ENCODE measurements at places on chromosomes 1 and 21.

DNA sequence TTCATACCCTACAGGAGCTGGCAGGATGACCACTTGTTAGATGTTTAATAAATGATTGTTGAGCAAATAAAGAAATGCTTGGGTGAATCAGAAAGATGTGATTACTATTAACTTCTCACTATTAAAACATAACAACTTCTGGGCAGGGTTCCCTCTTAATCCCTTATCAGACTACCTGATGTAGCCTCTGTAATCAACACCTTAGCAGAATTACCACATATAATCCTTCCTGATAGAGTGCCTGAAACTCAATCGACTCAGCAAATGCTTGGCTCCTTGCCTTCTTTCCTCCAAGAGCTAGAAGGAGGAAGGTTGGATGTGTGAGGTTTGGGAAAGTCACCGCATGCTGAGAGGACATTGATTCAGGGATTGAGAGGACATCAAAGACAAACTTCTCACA, 34.8 kb upstream of the DSCAM start:
- no peak for DNase-seq

- no peak for DNase-seq
Observed at GRCh38 chr1:213211201-213211600, 160.2 kb downstream of the RPS6KC1 start.

DNA sequence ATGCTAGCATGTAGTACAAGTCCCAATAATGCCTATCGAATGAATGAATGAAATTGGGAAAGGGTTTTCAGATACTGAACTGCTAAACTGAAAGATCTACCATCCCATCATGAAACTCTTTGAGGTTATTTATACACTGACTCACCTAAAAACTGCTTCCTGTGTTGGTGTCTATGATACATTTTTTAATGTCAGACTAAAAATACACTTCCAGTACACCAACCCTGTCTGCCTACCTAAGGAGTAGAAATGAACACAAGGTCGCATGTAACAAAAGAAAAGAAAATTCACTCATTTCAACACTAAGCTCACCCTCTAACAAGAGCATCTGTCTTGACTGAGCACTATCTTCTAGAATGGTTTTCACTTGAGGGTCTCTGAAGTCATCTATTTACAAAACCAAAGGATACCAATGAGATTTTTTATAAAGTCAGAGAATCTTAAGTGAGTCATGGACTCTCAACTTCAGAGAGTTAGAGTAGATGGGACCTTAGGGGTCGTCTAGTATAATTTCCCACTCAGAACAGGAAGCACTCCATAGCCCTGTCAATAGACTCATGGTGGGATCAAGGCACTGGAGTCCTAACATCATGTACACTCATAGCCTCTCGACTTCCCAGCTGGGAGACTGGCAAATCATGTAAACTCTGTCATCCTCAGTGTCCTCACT, 53.4 kb downstream of the WLS start:
- DNase-seq, result peak; percentile 68

DNA sequence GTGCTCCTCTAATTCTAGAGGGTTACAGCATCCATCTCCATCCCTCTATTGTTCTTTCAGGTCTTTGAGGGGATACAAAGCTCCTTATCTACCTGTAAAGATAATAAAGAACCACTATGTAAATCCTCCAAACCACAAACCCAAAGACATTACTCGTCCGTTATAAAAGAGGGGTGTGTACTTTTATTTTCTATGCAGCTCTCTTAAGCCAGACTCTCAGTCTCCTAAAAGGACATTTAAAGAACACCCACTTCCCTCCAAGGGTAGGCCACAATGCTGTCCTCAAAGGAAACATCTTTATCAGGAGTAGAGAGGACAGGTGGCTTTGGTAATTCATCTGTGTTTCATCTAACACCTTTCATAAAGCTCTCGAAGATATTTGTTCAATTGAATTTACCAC, 67.9 kb upstream of the DYNLT5 start:
- no peak for DNase-seq

DNA sequence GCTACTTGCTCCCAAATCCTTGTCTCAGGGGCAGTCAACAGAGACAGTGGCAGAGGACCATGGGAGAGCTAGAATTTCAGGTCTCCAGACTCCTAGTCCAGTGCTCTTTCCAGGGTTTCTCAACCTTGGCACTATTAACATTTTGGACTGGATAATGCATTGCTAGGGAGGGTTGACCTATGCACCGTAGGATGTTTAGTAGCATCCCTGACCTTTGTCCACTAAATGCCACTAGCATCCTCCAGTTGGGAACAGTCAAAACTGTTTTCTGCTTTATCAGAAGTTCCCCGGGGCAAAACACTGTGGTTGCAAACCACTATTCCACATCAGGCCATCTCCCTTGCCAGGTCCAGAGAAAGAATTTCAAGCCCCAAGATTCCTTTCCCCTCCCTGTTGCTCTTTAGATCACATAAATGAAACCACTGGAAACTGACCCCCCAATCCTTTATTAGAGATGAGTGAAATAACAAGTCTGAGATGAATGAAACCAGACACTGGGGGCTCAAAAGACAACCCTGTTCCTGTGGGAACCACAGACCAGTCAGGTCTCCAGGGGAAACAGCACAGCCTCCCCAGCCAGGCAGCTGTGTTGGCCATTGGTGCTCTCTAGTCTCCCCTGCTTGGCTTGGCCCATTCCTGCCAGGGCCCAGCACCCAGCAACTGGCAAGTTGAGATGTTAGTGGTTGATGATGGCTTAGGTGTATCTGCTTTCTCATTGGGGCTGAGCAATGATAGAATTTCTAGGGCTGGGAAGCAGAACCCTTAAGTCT, 3.8 kb upstream of the TCEA3 start:
- no peak for DNase-seq

DNA sequence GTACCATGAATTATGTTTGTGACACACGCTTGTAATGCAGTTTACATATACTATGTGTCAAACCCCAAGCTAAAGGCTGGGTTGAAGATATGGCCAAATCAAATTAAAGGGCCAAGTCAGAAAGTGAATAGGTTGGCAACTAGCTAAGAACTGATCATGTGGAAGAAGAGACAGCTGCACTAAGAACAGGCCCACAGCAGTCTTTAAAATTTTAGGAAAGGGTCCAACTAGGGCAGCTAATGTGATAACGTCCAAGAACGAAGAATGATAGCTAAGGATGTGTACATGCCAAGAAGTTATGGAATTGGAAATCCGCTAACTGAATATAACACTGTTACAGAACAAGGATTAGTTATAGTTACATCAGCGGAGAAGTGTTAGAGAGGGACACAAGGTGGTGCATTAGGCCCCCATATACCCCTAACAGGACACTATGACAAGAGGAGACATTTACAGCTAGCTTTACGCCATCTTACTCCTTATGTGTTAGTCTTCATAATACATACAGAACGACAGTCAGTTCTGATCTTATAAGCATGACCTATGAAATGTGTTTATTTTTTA, 6.5 kb upstream of the RNF2 start:
- no peak for DNase-seq

- peak; percentile 21 for DNase-seq
Observed at GRCh38 chr1:37434292-37435225, 39.8 kb upstream of the ZC3H12A start.

DNA sequence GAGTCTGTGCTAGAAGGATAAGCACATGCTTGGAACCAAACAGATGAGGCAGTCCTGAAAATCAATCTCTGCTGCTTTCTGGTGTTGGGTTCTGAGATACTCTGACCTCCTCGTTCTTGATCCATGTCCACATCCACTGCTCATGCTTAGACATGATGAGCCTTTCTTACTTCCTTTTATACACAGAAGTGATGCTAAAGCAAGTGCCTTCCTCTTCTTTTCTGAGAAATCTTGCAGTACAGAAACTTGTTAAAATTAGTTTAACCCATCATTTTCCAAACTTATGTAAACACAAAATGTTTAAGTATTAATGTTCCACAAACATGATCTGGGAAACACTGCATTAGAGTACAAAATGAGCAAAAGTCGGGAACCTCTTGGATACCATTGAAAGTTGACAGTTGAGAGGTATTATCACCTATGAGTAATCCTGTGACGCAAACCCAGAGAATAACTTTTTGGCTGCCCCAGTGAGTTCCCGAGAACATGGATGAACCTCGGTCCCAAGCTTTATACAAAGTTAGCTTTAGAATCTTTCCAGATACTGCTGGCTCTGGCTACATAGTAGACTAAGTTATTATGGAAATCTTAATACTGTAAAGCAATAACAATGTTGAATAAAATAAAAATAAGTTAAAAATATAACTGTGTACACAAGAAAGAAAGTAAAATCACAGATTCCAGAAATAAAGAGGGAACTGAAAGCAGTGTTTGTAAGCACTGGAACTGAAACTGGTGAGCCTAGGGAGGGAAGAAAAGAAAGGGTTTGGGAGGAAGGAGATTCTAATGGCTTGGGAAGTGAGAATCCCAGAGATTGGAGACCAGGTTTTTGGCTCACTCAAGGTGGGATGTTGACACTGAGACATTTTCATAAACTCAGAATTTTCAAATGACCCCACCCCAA, 429.3 kb upstream of the RUNX1 start:
- peak; percentile 24 for DNase-seq

DNA sequence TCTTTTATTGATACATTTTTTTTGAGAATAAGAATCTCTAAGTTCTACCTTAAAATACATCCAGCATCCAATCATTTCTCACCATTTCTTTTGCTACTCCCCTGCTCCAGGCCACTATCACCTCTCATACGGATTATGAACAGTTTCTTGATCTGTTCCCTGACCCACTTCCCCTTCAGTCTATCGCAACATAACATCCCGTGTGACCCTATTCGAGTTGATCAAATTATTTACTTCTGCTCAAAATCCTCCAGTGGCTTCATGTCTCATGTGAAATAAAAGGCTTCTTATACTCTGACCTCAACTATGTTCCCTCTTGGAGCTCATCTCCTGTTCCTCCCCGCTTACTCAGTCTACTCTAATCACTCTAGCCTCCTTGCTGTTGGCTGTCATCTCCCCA, 5.2 kb downstream of the ALG14 start:
- DNase-seq, result no peak

- DNase-seq, result no peak
Observed at GRCh38 chr1:242139986-242140385, 141.1 kb upstream of the MAP1LC3C start.

DNA sequence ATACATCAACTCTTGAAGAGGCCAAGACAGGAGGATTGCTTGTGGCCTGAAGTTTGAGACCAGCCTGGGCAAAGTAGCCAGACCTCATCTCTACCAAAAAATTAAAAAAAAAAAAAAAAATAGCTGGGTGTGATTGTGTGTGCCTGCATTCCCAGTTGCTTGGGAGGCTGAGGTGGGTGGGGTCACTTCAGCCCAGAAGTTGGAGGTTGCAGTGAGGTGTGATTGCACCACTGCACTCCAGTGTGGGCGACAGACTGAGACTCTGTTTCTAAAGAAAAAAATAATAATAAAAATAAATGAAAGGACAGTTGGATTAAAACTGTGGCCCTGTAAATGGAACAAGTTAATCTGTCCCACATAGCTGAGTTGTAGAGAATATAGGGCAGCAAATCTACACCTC, 18.9 kb upstream of the ZNF496 start:
- DNase-seq, result no peak

GRCh38 chr1:33099290-33100118, 18.6 kb downstream of the AZIN2 start:
- DNase-seq, result peak; percentile 100

DNA sequence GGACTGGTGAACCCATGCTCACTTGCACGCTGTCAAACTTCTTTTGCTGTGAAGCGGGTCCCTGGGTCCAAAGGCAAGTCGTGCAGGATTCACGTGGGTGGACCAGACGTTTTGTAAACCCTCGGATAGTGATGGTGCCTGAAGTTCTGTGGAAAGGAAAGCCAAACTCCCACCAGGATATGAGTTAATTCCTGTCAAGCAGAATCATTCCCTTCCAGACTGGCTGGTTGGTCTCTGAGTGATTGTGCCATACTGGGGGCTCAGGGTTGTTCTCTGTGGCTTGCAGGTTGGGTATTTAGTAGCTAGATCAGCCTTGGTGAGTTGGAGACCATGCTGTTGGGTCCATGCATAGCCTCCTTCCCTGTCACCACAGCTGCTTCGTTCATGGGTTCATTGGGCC, 32.7 kb upstream of the IGSF5 start:
- DNase-seq, result no peak

DNA sequence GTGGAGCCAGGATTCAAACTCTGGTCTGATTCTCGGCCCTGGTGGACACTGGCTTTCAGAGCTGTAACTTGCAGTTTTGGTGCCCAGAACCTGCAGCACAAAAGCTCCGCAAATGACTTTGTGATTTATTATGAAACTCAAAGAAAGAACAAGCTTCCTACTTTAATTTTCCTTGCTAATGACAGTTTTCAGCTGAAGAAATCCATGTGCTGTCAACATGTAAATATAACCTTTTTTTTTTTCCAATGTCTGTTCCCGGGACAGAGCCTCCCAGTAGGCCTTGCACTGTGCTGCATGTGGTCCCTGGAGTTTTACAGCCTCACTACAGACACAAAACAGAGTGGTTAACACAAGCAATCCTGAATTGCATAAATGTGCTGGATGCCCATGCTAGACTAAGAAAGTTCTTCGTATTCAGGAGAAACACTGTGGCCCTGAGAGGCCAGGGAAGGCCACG, 62.3 kb upstream of the ANGPTL1 start:
- no peak for DNase-seq

GRCh38 chr1:154975409-154976059, 1.1 kb downstream of the CKS1B start:
- peak; percentile 53 for DNase-seq

GRCh38 chr1:181083842-181084605, 4.5 kb upstream of the IER5 start:
- no peak for DNase-seq

DNA sequence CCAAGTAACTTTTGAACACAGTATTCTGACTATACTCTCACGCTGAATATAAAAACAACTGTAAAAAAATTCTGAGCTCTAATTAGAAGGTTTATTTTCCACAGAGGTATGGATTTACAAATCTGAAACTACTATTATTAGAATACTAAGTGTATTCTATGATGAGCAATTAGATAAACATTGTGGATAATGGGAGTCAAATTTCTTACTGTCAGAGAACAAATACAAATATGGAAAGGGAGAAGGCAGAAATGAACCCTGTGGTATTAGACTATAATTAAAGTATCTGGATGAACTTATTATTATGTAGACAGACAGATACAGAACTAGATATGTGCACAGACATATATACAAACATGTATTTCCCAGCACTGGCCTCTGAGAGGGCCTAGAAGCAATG, 22.6 kb downstream of the ALDH9A1 start:
- DNase-seq, result no peak

DNA sequence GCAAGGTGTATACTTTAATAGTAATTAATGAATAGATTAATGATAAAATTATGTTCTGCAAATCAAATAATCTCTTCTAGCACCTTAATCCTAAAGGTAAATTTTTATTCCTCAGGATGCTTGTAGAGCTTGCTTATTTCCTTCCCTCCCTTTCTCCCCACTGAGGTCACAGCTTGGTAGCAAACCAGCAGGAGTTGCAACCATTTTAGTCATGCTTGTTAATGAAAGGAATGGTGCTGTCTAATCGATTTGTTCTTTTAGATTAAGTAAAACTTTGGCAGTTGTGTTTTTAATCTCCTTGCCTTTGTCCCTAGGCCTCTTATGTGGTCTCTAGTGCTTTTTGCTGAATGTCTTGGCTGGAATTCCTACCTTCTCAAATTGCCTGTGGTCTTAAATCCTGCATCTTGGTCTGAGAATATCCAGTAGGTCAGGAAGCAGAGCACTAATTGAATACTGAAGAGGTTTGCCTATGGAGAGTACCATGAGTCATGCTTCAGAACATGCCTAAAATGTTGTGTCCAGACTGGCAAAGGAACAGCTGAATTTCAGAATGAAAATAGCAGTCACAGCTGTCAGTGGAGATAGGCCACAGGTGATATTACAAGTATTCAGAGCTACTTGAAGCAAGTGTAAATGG, 36.3 kb upstream of the RWDD3 start:
- DNase-seq, result peak; percentile 50

Measured in IMR-90 (cell line).